ENCODE measurements at places on chromosomes 7 and 10. TPM values are rescaled to one million over a fixed set of nuclear protein-coding genes. Genes with fewer than 3 reads are reported as not detected.
A peak's percentile ranks its signal among the peaks of the same experiment; 100 is the strongest.

The VWA2 gene
- not detected for total RNA-seq

- no peak for DNase-seq
These were observed 47.5 kb downstream of the CAMK2B start for GRCh38 chr7:44277851-44278250.

The LIPN gene
- total RNA-seq, result not detected

- no peak for DNase-seq
These were observed 50.0 kb downstream of the LYZL2 start for GRCh38 chr10:30579574-30579973.

DNA sequence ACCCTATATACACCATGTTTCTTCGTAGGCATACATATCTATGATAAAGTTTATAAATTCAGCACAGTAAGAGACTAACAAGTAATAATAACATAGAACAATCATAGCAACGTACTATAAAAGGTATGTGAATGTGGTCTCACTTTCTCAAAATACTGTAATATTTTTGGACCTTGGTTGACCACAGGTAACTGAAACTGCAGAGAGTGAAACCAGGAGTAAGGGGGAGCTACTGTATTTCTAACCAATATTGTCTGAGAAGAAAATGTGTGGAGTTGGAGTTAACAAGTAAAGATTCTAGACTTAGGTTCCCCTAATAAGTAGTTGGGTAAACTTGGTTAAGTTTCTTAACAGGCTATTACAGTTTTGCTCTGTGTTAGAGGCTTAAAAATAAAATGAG, 72.1 kb downstream of the GNAI1 start:
- no peak for DNase-seq

The FAM170B gene
- not detected for total RNA-seq

GRCh38 chr7:8291397-8292141, 29.6 kb upstream of the ICA1 start:
- DNase-seq, result no peak

DNA sequence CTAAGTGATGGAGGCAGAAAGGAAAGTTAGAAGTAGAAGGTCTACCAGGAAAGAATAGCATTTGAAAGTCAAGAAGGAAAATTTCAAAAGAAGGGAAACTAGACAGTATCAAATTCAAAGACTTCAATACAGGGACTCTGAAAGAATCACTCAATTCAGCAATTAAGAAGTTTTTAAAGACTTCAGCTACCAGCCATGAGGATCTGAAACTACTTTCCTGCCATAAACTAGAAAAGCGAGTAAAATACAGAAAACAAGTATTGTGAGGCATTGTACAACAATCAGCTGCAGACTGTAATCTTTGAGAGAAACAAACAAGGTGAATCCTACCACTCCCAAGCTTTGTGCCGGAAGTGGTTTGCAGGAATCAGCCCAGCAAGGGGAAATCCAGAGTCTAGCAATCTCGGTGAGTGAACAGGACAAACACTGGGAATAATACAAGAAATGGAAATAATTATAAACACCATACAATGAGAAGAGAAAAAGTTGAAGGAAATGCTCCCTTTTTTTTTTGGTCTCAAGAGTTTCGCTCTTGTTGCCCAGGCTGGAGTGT, 62.4 kb downstream of the ARHGAP12 start:
- DNase-seq, result peak; percentile 48

The CCDC136 gene
- 9.8 TPM for total RNA-seq

DNA sequence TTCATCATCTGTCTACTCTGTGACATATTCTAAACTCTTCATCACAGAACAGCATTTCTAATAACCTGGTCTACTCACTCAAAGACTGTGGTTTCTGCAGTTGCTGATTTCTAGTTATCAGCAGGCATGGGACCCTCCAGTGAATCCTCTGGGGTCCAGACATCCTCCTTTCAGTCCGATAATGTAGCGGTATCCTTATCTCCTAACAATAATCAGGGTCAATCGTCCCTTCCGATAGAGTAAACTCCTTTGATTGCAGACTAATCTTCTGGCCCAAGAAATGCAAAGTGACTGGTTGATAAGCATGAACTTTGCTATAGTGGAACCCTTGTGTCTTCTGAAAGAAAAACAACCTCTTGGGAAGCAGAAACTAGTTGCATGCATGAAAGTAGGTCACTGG, 1209.8 kb upstream of the CELF2 start:
- DNase-seq, result no peak

DNA sequence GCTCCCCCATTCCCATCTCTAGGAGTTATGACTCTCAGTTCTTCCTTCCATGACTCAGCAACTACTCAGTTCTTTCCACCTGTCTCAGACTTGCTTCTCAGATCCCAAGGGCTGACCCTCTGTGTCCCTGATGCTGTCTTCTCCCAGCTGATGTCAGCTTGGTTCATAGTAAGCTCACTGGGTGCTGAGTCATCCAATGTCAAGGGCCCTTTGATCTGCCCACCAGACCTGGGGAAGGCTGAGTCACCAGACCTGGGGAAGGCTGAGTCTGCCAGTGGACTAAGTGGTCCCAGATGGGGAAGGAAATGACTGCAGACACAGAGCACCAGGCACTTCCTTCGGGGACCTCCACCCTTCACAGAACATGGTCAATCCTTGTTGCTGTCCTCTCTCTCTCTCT, 76.1 kb upstream of the ZEB1 start:
- DNase-seq, result peak; percentile 79

DNA sequence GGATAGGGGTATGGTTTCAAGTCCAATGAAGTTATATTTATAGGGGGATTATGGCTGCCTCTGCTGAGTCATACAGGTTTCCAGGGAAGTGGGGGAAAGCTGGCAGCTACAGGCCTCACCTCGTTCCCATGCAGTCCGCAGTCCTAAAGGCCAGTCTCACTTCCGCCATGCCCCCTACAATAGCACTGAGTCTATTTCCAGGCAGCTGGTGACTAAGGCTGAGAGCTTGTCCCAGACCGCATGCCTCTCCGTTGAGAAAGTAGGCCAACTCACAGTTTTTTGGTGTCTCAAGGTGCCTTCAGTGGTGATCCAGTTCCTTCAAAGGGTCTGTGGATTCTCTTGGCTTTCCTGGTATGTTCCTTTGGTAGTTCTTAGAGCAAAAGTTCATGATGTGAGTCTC, 203.9 kb upstream of the GLI3 start:
- DNase-seq, result no peak

- peak; percentile 84 for DNase-seq
These were observed 86.0 kb downstream of the FANK1 start for GRCh38 chr10:125982260-125982948.

The FXYD4 gene
- not detected for total RNA-seq

- DNase-seq, result no peak
These were observed 110.7 kb downstream of the INHBA start for GRCh38 chr7:41592236-41592635.

DNA sequence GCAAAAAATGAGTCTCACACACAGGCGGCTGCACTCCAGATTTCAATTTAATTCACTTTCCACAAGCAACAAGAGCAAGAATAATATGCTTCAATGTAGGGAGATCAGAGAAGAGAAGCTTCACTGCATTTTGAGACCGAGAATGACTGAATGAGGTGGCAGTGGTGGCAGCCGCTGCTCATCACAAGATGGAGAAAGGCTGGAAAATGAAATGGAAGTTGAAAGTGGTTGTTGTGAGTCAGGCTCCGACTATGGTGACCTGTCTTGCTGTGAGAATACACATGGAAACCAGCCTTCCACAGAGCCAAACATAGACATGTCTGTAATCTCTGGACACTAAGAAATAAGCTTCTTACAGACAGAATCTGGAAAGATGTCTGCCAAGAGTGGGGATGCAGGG, 499.6 kb upstream of the LRRN3 start:
- DNase-seq, result no peak

DNA sequence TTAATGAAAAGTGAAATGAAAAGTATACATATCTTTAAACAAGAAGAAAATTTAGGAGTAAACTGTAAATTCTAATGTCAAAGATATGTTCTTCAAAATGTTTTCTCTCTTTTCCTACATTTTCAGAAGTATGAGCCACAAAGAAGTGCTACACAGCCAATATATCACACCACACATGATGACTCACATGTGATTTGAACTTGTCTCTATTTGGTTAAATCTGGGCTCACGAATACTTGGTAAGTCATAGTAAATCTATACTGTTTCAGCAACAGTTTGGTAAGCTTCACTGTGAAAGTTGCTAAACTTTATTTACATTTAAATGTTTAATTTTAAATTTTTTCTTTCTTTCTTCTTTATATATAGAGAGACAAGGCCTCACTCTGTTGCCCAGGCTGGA, 380.6 kb upstream of the IGFBP3 start:
- peak; percentile 51 for DNase-seq

The OR6B1 gene
- total RNA-seq, result not detected

The PEX1 gene
- 8.5 TPM for total RNA-seq

GRCh38 chr7:1558841-1559625, 3.0 kb upstream of the TMEM184A start:
- DNase-seq, result peak; percentile 66

GRCh38 chr7:108413782-108414492, 42.3 kb downstream of the NRCAM start:
- no peak for DNase-seq

- DNase-seq, result no peak
These were observed 177.6 kb downstream of the REEP3 start for GRCh38 chr10:63698787-63699150.

DNA sequence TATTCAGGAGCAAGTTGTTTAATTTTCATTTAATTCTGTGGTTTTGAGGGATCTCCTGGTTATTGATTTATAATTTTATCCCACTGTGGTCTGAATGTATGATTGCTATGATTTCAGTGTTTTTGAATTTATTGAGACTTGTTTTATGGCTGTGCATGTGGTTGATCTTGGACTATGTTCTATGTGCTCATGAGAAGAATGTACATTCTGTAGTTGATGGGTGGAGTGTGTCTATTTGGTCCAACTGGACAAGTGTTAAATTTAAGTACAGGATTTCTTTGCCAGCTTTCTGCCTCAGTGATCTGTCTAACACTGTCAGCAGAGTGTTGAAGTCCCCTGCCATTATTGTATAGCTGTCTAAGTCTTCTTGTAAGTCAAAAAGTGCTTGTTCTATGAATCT, 34.8 kb upstream of the KIF5B start:
- no peak for DNase-seq

- no peak for DNase-seq
These were observed 990 bp downstream of the CALML3 start for GRCh38 chr10:5525561-5526341.

DNA sequence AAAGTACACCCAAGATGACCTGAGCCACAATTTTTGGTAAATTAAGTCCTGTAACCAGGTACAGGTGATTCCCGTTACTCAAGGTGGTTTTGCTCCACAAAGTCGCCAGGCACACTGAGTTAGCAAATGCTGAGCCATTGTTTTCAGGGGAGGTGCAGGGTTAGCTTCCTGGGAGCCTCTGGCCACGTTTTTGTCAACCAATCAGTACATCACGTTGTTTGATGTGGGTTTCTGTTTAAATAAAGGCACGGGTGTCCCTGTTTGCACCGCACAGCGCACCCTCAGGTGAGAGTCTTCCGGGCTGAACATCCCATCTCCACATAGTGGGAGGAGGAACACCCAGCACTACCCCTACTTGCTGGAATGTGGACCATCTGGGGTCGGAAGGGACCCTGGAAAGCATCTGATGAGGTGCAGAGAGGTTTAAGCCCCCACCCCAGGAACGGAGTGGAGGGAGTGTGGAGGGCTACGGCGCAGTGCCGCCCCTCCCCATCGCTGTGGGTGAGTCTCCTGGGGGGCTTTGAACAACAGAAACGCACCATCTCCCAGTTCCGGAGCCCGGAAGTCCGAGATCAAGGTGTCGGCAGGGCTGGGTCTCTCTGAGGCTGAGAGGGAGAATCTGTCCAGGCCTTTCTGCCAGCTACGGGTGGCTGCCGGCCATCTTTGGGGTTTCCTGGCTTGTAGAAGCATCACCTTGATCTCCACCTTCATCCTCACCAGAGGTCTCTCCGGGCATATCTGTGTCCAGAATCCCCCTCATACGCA, 42.5 kb downstream of the PRKAG2 start:
- DNase-seq, result no peak

- DNase-seq, result peak; percentile 77
These were observed 186.4 kb downstream of the PDE1C start for GRCh38 chr7:31883761-31884164.

GRCh38 chr7:143355450-143356385, 6.8 kb downstream of the FAM131B start:
- no peak for DNase-seq

- no peak for DNase-seq
These were observed 42.8 kb upstream of the WNT8B start for GRCh38 chr10:100419911-100420449.

GRCh38 chr7:140261522-140261921, 84.7 kb upstream of the KDM7A start:
- no peak for DNase-seq

The SPDYE6 gene
- total RNA-seq, result not detected

DNA sequence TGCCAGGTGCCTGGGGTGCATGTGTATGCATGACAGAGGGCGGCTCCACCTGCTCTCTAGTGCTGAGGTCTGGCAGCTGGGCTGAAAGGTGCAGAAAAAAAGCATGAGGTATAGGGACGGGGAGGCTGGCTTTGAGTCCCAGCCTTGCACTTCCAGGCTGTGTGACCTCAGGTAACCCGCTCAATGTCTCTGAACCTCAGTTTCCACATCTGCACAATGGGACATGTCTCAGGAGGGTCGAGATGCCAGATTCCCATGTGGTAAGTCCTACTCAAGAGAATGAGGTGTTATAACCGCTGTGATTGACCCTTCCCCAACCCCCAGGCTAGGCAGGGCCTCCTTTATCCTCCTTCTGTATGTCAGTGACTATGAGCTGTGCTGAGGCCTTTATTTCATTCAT, 48.8 kb downstream of the ARHGAP22 start:
- no peak for DNase-seq

DNA sequence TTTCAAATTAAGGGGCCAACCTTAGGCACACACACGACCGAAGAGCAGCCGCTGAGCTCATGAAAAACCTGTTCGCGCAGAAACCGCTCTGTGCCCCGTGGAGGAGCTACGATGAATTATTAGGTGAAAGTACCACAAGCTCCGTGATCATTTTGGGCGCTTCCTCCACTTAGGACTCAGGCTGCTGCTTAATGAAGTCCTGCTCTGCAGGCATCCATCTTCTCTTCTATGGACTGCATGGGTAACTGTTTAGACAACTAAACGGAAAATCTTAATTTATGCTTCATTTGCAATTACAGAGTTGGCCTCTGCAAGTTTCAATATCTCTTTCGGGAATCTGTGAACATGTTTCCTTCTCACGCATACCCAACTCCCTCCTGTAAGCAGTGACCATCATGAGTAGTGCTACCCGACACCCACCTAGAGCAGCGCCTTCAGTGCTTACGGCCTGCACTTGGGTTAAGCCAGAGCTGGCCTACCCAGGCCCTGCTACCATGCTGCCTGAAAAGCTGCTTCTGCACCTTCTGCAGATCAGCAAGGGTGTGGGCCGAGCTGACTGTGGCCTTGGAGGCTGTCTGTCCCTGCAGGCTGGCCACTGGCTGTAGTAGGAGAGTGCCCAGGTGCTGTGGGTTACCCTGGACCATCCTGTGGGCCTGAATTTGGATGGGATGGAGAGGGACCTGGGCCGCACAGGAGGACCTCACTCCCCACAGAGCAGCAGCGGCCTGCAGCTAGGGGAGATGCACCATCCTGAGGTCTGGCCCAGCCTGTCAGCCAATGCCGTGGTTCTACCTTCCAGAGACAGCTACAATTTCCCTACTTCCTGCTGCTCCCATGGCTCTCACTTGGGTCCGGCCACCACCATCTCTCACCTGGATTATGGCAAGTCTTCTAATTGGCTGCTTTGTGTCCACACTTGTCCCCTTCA, 36.0 kb downstream of the GNA12 start:
- no peak for DNase-seq

The OPN1SW gene
- not detected for total RNA-seq

The ACBD7 gene
- 5.4 TPM for total RNA-seq

The ARHGAP12 gene
- 13.6 TPM for total RNA-seq

All from PC-3 (cell line).